Aorta (tissue), 5 donors: ENCODE measurements at places on chromosomes 6 and 20. TPM values are rescaled to one million over a fixed set of nuclear protein-coding genes. Genes with fewer than 3 reads are reported as not detected.
A peak's percentile ranks its signal among the peaks of the same experiment; 100 is the strongest.

The SEL1L2 gene
- total RNA-seq, result not detected

The NAA20 gene
- 40.6 TPM for total RNA-seq

The SLC4A11 gene
- total RNA-seq, result 0.63 TPM

The FBXO30 gene
- 12.0 TPM for total RNA-seq

GRCh38 chr20:62795023-62795761 lies 1.1 kb upstream of the MRGBP start:
- no peaks in the 10 kb centered on the region for H3K27me3 ChIP-seq
- H3K4me3 ChIP-seq, result peak overlapping the region; percentile 45
- no peak for DNase-seq
- no peak overlapping the region for H3K27ac ChIP-seq

GRCh38 chr6:154579046-154579445 lies 68.6 kb upstream of the CNKSR3 start:
- H3K27me3 ChIP-seq, result no peaks in the 10 kb centered on the region
- no peaks in the 10 kb centered on the region for H3K4me1 ChIP-seq
- H3K36me3 ChIP-seq, result no peaks in the 10 kb centered on the region
- H3K4me3 ChIP-seq, result no peak overlapping the region
- DNase-seq, result no peak
- no peak overlapping the region for H3K27ac ChIP-seq

- H3K4me1 ChIP-seq, result no peaks in the 10 kb centered on the region
- H3K27me3 ChIP-seq, result no peaks in the 10 kb centered on the region
- no peak for DNase-seq
- no peaks in the 10 kb centered on the region for H3K36me3 ChIP-seq
These were observed 4.3 kb downstream of the CALHM4 start for GRCh38 chr6:116557893-116558292.

GRCh38 chr20:33176101-33176500 lies 8.1 kb downstream of the BPIFA2 start:
- H3K36me3 ChIP-seq, result no peaks in the 10 kb centered on the region
- H3K27ac ChIP-seq, result no peak overlapping the region

- H3K27me3 ChIP-seq, result no peaks in the 10 kb centered on the region
- H3K27ac ChIP-seq, result peak within 1 kb of the TSS; percentile 89
- peak; percentile 87 for DNase-seq
- no peaks in the 10 kb centered on the region for H3K36me3 ChIP-seq
- peak within 1 kb of the TSS; percentile 97 for H3K4me3 ChIP-seq
- peaks cover 2% of the 10 kb centered on the region for H3K4me1 ChIP-seq
These were observed at the start of gene PTGIS for GRCh38 chr20:49567421-49568277. Gene PTGIS, minus strand, starts transcription at chr20:49568137. Its CDS starts 21 bp downstream, at chr20:49568116.

DNA sequence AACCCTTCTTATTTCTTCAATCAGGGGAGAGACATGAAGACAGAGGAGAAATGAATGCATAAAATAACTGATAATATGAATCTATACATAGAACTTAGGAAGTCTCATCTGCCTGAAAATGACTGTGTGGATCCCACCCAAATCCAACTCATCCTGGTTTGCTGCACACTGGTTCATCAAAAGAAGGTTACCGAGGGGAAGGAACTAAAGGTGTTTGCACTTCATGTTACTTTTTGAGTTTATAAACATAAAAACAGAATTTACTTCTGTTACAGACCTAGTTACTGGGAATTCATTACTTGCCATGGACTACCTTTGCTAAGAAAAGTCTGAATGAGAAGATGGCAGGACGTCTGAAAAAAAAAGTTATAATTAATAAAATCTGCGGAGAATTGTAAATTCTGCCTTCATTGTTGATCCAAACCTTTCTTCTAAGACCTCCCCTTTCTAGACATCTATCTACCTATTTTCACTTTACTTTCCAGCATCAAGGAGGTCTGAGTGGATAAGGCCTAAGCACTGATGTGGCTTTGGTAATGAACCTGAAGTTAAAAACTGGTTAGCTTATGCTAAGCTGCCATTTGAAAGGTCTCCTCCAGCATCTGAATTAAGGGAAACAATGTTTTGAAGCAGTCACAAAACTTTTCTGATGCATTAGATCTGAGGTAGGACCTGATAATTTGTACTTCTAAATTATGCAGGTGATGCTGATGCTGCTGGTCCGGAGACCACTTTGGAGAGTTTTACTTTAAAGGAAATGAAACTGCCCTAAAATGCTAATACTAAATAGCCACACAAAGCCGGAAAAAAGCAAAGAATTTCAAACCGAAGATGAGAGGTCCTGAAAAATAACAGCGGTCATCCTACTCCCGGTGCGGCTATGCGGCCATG lies 84.0 kb downstream of the HFE start:
- no peaks in the 10 kb centered on the region for H3K36me3 ChIP-seq
- H3K4me1 ChIP-seq, result peaks cover 1% of the 10 kb centered on the region
- peak overlapping the region; percentile 5 for H3K4me3 ChIP-seq
- peak overlapping the region; percentile 79 for H3K27ac ChIP-seq
- no peaks in the 10 kb centered on the region for H3K27me3 ChIP-seq

GRCh38 chr20:1629321-1629720 lies 9.5 kb upstream of the SIRPB1 start:
- no peaks in the 10 kb centered on the region for H3K27me3 ChIP-seq
- H3K36me3 ChIP-seq, result no peaks in the 10 kb centered on the region
- no peak overlapping the region for H3K27ac ChIP-seq
- no peaks in the 10 kb centered on the region for H3K4me1 ChIP-seq
- H3K4me3 ChIP-seq, result no peak overlapping the region
- DNase-seq, result no peak

GRCh38 chr6:124393536-124393935 lies 568.7 kb upstream of the RNF217 start:
- H3K36me3 ChIP-seq, result no peaks in the 10 kb centered on the region
- no peaks in the 10 kb centered on the region for H3K27me3 ChIP-seq
- DNase-seq, result no peak
